ENCODE measurements at places on chromosomes 13 and 19.

DNA sequence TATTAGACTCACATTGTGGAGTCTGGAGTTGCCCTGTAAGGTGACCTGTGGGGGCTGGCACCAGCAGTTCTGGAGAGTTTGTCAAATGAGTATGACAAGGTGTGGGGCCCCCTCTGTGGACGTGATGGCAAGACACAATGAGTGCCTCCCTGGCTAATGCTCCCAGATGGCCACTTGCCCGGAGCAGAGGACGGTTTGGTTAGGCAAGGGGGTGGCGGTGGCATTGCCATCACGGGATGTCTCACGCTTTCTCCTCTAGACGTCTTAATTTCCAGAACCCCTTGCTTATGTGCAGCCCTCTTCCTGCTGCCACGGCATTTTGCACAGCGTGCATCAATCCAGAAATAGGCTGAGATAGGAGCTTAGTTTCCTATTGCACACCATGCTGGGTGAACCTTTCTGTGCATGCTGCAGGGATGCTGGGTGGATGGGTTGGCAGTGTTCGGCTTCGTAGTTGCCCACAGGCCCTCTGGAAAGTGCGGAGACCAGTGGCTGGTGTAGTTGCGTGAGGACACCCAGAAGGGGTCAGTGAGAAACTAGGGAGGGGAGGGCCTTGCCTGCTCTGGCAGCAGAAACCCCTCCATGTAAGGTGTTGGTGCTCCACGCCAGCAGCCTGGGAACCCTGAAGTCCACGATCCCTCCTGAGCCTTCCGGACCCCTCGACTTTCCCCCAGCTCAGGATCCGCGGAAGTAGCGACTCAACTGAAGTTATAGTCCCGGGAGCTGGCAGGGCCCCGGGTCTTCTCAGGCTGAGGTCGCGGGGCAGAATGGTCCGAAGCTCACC is 18.1 kb upstream of the LRP3 start:
- no peak for DNase-seq

DNA sequence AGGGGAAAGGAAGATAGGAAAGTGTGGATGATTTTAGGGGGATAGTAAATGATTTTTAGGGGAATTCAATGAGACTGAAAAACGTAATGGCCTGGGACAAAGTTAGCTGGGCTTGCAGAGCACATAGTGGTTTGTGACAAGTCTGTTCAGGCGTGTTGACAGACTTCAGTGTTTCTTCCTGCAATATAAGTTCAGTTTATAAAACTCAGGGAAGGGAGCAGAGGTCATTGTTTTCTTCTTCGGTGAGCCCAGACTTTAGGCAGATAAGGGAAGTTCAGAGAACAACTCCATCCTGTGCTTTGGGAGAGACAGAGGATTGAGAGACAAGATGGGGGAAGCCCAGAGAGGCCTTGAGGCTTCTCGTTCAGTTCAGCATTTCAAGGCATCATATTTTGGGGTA is 45.2 kb upstream of the SLC7A1 start:
- DNase-seq = no peak

DNA sequence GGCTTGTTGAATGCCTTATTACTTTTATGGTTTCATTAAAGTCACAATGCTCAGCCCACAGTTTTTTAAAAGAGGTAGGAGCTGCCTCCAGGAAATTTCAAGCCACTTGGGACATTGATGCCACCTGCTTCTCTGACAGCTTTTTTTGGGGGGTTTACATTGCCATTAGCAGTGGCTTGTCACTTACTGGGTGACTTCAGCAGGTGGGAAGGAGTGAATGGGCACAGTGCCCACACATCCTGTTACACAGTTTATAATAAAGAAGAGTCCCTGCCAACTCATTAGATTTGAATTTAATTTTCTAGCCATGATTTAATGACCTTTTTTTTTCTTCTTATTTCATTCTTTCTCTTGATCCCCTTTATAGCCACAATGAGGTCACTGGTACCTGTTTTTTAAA is 61.0 kb downstream of the NHLRC3 start:
- peak; percentile 32 for DNase-seq

DNA sequence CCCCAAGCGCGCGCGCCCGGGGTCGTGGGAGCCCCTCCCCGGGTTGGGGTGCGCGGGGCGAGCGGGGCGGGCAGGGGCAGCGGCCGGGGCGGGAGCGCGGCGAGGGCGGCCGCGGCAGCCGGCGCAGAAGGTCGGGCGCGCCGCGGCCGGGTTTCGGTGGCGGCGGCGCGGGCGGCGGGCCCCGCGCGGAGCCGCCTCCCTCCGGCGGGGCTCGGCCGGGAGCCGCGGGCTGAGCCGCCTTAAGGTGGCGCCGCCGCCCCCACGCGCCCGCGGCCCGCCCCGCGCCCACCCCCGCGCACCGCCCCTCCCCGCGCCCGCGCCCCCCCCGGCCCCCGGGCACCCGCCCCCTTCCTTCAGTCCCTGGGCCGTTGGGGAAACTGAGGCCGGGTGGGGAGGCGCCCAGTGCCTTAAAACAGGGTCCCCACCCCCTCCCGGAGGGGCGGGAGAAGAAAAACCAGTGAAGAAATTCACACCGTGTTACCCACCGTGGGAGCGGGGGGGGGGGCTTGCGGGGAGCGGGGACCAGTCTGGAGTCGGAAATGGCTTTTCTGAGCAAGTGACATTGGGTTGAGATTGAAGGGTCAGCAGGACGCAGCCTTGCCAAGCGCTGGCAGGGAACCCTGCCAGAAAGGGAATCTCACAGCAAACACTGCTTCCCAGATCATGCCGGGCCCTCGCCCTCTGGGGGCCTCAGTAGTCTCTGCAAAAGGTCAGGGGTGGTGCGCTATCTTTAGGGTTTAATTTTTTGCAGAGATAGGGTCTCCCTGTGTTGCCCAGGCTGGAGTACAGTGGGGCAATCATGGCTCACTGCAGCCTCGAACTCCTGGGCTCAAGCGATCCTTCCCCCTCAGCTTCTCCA is at the start of gene TLE2:
TLE2 (minus strand) TSS at position 216 of the 859 bp plus-strand sequence. CDS start 376 bp downstream, outside the sequence.
- no peak for DNase-seq

DNA sequence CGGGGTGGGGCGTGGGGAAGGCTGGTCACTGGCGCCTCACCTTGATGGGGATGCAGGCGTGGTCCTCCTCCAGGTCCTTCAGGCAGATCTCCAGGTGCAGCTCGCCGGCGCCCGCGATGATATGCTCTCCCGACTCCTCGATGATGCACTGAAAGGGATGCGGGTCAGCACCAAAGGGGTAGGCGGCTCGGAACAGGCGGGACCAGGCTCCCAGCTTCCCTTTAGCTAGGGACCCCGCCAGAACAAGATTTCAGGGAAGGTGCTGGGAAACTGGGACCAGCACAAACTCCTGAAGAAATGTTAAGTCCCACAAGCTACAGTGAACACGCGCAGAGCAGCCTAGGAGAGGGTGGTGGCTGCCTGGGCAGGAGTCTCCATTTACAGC is 6.0 kb downstream of the EEF2 start:
- no peak for DNase-seq

DNA sequence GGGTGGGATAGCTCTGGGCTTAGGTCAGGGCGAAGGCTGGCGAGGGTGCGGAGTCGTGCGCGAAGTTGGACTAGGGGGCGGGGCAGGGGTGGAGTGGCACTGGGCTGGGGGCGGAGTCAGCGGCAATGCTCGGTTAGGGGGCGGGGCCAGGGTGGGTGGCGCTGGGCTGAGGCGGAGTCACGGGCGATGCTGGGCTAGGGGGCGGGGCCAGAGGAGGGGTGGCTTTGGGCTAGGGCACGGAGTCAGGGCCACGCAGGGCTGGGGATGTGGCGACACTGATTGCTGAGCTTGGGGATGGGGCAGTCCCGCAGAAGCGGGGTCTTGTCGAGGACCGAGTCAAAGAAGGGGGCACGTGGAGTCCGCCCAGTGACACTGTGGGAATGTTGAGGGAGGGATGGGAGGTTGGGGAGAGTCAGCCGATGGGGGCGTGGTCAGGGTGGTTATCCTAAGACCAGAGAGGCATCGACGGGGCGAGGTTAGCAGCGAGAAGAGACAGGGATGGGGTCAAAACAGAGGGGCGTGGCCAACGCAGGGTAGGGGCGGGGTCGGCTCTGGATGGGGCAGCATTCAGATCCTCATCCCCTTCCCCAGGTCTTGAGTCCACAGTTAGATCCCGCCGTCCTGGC is 8.7 kb downstream of the HOMER3 start:
- no peak for DNase-seq

DNA sequence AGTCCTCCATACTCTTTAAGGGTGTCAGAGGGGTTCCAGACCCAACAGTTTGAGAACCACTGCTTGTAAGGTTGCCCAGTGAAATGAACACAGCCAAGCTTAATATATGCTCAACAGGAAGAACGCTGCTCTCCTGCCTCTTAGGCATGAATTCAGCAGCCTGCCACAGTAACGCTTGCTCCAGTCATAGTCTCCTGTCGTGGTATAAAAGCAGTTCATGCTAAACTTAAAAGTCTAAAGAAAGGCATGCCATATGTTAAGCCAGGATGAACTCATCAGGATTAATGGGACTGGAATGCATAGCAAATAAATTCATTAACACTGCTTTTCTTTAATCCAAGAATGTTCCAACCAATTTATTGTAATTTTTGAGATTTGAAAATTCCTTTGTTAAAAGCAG is 38.7 kb downstream of the SLC7A1 start:
- DNase-seq = no peak

Measured in NCI-H2107 (cell line).